ENCODE measurements at places on chromosomes 5 and 9.

- DNase-seq: no peak
Measured at GRCh38 chr9:8627976-8628679, 828.5 kb upstream of the DMAC1 start.

- no peak for DNase-seq
Measured at GRCh38 chr5:95840956-95841705, 18.6 kb upstream of the GLRX start.

DNA sequence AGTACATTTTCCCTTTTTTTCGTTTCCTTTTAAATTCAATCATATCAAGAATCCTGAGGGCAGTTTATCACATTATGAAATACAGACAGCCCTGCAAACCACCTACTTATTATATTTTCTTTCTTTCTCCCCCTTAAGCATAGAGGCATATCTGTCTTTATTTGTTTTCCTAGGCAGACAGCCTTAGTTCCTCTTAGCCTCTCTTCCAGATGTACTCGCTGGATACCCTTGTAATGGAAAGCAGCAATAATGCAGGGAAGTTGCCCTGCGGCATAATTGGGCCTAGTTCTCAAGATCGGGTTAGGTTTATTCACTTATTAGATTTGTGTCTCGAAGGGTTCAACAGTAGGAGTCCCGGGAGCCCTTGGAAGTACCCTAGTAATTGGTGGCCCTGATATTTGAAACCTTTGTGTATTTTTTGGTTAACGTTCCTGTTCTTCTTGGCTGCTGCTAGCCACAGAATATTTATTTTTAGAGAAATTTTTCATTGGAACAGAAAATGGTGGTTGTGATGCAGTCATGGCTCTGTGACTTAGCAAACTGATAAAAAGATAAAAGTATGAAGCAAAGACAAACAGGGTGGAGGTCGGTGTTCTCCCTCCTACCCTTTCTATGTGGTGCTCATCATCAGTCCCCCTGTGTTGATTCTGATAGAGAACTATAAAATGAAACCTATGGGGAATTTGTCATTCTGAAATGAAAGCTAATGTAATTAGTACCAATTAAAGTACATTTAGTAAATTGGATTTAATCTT is 6.4 kb downstream of the TLE4 start:
- DNase-seq: no peak

- no peak for DNase-seq
Measured at GRCh38 chr9:123514766-123515165, 158.8 kb downstream of the CRB2 start.

DNA sequence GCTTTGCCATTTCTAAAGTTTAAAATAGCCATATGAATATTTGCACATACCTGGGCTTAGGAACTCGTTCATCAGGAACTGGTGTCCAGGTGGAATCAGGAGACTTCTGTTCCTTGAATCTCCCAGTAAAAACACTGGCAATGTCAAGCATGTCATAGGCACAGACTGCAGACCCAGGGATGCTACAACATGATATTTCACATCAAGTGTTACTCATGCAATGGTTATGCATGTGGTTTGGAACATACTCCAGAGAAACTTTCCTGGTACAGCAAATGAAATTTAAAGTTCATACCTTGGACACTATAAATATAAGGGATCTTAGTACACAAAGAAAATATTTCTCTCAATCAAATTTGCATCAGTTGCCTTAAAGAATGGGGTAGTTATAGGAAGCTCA is 92.2 kb downstream of the SEMA6A start:
- no peak for DNase-seq

- no peak for DNase-seq
Measured at GRCh38 chr5:4939042-4939781, 200.9 kb upstream of the ADAMTS16 start.

DNA sequence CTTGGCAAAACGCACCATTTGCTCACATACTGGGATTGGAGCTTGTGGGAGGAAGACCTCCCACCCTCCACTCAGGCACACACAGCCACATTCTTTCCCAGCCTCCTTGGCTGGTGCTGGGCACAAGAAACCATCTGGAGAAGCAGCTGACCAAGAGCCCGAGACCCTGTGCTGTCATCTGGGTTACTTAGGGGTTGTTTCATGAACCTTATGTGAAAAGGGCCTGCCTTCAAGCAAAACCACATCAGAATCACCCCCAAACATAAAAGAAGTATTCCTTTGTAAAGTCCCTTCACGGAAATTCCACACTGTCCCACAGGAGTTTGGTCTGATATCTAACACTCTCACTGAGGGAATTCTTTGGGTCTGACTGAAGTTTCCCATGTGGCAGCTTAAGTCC is 172.1 kb downstream of the NR3C1 start:
- DNase-seq: no peak

DNA sequence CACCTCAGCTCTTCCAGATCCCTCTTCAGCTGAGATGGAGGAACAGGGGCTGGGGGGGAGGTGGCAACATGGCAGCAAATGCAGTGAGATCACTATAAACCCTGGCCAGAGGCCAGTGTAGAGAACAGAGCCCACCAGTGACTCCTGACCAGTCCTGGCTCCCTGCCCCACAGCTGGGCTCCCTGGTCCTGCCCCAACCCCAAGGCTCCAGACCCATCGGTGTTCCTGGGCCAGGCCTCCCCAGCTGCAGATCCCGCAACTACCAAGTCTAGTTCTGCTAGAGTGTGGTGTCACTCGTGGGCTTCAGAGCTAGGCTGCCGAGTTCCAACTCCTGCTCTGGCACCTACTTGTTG is 16.8 kb downstream of the AKNA start:
- no peak for DNase-seq

Data from stimulated activated CD4-positive, alpha-beta T cell treated with anti-CD3 and anti-CD28 coated beads, TNF-alpha, amount 100 ng/mL, for 1 hour (primary cell).